ENCODE measurements at places on chromosomes 7 and 10. TPM values are rescaled to one million over a fixed set of nuclear protein-coding genes. Genes with fewer than 3 reads are reported as not detected.

Gene TMEM270
- not detected for total RNA-seq

Gene UCN3
- total RNA-seq = not detected

Gene PDSS1
- total RNA-seq = 27.9 TPM

Gene GRID2IP
- 0.18 TPM for total RNA-seq

Gene GRM8
- not detected for total RNA-seq

Gene TMEM60
- total RNA-seq = 11.5 TPM

Gene CARD11
- total RNA-seq = 74.1 TPM

Measured in activated T-helper 2 cell treated with anti-CD3 and anti-CD28 coated beads, Interferon-gamma antibody, Interleukin-2, Interleukin-4, amounts not matched to agents 10 μg/mL and 5 μg/mL and 100 μg/mL, durations not matched to agents 14 hours and 24 hours and 36 hours (primary cell).